ENCODE measurements at places on chromosomes 4 and X.
A peak's percentile ranks its signal among the peaks of the same experiment; 100 is the strongest.

DNA sequence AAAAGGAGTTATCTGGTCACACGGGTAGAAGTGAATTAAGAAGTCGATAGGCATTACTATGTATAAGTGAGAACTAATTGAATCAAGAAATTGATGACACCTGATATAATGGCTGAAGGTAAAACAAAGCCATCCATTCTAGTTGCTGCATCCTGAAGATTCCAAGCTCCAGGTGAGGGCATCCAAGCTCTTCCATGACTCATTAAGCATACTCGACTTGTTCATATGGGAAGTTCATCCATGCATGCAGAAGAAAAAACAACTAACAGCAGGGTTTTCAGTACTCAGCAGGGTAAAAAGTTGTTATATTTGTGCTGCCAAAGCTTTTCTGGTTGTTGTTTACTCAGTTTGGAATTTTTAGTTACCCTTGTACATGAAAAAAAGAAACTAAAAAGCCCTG, 508.0 kb upstream of the CXorf51A start:
- no peak for DNase-seq

DNA sequence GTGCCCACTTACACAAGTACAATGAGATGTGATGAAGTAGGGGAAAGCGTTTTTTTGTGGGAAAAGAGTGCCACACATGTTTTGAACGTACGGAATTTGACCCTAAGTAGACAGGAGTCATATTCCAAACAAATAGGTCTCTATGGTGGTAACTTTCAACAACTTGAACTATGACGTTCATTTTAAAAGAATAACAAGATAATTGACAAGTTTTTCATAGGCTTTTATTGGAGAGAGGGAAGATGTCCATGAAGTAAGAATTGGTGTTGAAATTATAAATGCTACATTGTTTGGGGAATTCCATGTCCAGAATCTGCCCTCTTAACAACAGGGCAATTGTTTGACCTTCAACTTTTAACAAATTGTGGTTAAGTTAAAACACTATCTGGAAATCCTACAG, 126.5 kb downstream of the GASK1B start:
- no peak for DNase-seq

DNA sequence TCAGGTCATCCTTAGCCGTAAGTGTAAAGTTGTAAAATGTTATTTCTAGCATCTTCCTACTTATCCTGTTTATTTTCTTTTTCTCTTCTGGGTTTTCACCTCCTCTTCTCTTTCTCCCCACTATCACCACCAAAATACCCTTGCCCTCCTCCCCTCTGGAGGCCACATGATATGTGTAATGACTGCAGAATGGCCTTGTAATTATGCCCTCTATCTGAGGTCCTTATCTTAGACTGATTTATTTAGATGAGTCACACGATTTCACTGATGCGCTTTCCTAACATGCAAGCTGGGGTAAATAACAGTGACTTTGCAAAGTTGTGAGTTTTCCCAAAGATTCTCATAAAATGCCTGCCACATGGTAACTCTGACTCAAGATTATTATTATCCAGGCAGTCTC, 231.8 kb upstream of the GPRIN3 start:
- DNase-seq: peak; percentile 79

DNA sequence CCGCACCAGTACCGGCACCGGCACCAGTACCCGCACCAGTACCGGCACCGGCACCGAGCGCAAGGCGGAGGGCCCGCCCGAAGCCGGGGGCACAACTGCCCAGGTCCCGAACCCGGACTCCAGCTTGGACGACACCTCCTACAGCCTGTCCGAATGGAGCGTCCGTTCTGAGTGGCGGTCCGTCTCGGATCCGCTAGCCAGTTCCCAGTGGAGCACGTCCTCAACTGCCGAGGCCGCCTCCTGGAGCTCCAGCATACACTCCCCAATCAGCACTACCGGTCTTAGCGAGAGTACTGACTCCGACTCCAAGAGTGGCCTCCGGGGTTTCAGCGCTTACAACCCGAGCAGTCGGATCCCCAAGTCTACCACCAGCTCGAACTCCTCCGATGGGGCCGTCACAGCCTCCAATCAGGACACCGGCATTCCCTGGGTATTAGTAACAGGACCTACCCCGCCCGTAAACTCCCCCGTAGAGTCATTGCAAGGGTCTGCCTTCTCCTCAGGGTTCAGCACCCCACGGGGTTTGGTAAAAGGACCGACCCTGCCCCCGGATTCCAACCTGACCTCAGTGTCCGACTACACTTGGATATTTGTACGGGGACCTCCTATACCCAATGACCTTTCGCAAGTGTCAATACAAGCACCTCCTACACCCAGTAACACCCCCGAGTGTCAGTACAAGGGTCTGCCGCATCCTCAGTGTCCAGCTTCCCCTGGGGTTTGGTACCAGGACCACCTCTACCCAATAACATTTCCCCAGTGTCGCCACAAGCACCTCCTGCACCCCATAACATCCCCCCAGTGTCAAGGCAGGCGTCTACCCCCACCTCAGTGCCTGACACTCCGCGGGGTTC, 721 bp upstream of the MAOA start:
- DNase-seq: peak; percentile 14

GRCh38 chr4:5799406-5799805, 88.4 kb downstream of the EVC start:
- DNase-seq: no peak

DNA sequence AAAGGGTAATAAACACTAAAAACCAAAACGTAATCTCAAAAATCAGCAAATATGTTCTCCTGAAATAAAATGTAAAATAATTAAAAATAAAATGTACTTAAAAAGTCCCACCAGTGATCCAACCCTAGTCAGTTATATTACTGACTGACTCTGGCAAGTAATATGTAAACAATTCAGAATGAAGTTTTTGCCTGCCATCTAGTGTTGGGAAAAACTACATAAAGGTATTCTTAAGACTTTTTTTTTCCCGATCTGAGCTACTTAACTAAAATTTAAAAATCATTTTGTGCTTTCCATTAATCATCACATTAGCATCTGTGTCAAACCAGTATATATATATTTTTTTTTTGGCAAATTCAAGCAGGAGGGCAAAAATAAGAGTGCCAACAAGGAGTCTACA, 24.0 kb downstream of the RCHY1 start:
- peak; percentile 55 for DNase-seq

GRCh38 chr4:146190456-146190855, 14.9 kb downstream of the LSM6 start:
- no peak for DNase-seq

DNA sequence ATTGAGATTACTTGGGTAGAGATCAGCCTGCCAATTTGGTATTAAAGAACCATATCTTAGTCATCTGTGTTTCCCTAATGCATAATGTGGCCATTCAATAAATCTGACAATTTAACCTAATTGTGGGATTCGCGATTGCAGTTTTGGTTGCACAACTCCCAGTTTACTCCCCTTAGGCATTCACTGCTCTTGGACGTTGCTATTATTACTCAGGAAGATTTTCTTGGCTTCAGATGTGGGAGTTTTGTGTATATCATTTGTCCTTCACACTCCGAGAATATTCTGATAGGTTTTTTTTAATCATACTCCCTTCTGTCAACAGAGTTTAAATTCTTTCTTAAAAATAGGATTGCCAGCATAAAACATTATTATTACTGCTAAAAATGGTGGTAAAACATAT, 22.0 kb upstream of the TRPC3 start:
- no peak for DNase-seq

DNA sequence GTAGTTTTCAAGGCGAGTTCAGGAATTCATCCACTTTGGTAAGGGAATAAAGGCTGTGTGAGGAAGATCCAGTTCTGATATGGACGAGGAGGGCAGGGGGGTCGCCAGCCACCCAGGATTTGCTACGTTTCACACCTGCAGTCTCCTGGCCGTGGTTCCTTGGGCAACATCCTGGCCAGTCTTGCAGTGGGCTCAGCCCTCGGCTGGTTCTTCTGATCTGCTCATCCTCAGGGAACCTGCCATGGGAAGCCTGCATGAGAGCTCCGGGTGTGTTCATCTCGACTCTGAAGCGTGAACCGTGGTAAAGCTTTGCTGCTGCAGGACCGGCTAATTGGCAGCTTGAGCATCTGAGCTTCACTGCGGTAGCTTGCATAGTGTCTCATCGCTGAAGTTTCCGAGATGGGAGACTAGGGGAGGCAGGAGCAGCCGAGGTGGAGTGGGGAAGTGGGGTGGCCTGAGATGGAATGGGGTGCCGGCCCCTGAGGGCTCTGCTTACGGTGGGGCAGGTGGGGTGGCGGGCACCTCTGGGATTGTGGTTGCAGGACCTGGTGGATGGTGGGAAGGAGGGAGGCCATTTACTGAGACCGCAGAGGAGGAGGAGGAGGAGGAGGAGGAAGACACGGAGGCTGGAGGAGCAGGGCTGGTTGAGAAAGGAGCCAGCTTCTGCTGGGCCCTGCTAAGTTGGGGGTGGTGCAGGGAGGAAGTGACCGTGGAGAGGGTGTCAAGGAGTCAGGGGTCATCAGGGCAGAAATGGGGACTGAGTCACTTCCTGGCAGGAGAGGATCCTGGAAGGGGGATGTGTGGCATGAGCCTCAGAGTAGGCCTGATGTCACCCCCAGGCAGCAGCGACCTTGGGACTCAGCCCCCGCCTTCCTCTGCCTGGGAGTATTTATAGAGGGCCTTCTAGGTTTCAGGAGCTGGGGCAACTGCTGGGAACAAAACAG, 213.1 kb upstream of the PSAPL1 start:
- DNase-seq: peak; percentile 93

- peak; percentile 36 for DNase-seq
Measured at GRCh38 chr4:29565256-29565655, 1154.9 kb upstream of the PCDH7 start.
